ENCODE measurements at places on chromosomes 2 and 18.

- DNase-seq = no peak
Measured at GRCh38 chr2:74188696-74189095, 9.7 kb upstream of the MTHFD2 start.

- DNase-seq = no peak
Measured at GRCh38 chr2:6924101-6924923, 7.1 kb downstream of the RNF144A start.

- no peak for DNase-seq
Measured at GRCh38 chr2:165114346-165114939, 89.4 kb downstream of the SCN3A start.

GRCh38 chr2:3146175-3146574 is 231.4 kb downstream of the EIPR1 start:
- DNase-seq = no peak

DNA sequence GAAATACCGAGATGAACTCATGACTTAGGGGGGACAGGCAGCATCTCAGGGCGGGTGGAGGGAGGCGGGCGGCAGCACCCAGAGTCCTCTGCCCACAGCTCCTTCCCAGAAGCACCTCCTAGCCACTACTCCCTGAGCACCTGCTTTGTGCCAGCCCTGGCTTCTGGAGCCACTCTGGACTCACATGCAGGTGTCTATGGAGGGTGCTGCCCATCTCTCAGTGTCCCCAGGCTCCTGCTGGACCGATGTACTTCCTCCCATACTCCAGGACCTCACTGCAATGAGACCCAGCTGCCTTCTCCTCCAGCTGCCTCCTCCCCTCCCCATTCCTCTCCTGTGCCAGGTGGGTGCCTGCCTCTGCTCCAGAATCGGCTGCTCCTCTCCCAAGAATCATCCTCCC is 22.1 kb upstream of the OTOS start:
- DNase-seq = no peak

GRCh38 chr2:205868773-205869333 is 186.6 kb downstream of the NRP2 start:
- no peak for DNase-seq

DNA sequence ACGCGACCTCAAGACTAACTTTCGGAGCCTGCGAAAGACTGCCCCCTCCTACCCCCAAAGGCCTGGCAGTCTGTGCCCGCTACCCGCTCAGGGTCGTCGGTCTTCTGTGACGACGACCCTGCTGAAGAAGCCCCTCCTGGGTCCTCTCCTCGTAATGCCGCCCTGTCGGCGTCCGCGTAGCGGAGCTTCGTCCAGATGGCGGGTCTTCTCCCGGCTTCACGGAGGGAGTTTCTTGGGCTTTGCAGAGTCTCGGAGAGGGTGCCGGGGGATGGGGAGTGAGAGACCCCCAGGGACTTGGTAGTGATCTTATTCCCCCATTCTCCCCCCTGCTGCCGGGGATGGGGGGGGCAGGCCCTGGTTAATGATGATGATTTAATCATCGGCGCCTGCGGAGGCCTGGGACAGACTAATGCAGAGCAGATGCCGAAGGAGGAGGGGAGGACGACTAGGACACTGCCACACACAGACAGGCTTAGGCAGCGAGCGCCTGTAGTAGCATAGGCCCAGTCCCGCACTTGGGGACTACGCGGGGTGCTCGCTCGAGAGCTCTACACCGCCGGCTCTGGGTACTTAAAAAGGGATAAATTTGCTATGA is 528 bp upstream of the PCGF1 start:
- no peak for DNase-seq

DNA sequence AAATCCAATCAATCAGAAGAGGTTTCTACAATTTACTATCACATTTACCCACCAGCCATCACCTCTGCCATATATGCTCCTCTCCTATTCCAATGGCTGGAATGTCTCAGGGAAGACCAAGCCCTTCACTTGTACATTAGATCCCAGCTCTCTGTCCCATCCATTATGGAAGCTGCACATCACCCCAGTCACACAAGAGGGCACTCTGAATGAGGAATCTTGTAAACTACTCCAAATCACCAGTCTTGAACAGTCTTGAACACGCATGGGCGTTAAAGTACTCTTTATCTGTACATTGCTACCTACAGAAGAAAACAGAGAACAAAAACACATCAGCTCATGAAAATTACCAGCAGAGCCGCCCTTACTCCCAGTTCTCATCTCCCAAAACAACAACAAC is 38.7 kb downstream of the ZC3H8 start:
- DNase-seq = no peak

DNA sequence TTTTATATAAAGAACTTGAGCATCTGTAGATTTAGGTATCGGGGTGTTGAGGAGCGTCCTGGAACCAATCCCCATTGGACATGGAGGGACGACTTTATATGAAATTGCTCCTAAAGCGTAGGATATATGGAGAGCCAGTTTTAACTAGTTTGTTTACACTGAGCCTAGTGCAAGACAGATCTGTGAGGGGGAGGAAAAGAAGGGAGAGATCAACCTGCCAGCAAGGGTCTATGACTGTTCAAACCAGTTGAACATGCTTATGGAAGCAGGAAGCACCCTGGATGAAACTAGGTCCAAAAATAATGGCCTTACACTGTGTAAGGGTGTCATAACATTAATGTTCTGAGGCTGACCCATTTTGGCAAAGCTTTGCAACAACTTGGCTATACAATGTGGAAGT is 34.0 kb upstream of the SLC40A1 start:
- no peak for DNase-seq

DNA sequence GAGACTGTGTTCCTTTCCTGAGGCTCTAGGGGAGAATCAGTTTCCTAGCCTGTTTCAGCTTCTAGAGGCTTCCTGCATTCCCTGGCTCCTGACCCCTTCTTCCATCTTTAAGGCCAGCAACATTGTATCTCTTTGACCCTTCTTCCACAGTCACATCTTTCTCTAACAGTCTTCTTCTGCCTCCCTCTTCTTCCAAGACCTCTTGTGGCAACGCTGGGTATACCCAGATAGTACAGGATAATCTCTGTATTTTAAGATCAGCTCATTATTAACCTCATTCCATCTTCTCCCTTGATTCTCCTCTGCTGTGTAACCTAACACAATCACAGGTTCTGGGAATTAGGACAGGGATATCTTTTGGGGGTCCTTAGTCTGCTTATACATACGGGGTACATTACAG is 8.9 kb upstream of the MYL12A start:
- no peak for DNase-seq
